ENCODE measurements at places on chromosomes 7 and 10. TPM values are rescaled to one million over a fixed set of nuclear protein-coding genes. Genes with fewer than 3 reads are reported as not detected.

Gene SLC39A12
- 12.8 TPM for polyA plus RNA-seq

Gene EGFR
- polyA plus RNA-seq = 15.0 TPM

Gene FANK1
- polyA plus RNA-seq = 1.2 TPM

Gene GRID2IP
- polyA plus RNA-seq = 0.25 TPM

Gene CCL24
- polyA plus RNA-seq = 1.4 TPM

Gene TMEM236
- 0.05 TPM for polyA plus RNA-seq

DNA sequence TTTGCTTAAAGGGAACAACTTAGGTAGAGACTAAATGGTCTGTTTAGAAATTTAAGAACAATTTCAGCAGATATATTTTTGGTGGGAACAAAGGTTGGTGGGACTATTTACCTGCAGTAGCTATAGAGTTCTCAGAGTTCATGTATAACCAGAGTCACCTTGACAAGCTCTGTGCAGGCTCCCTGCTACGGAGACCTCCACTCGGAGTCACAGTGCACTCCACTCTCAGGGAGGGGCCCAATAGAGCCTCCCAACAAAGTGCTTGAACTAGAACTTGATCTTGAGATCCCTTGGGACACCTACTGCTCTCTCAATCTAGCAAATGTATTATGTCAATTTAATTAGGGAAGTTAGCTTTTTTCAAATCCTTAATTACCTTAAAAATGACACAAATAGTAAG, 2.3 kb downstream of the MYPN start:
- DNase-seq = no peak

GRCh38 chr7:157634401-157635147, 297.8 kb downstream of the DNAJB6 start:
- DNase-seq = no peak

DNA sequence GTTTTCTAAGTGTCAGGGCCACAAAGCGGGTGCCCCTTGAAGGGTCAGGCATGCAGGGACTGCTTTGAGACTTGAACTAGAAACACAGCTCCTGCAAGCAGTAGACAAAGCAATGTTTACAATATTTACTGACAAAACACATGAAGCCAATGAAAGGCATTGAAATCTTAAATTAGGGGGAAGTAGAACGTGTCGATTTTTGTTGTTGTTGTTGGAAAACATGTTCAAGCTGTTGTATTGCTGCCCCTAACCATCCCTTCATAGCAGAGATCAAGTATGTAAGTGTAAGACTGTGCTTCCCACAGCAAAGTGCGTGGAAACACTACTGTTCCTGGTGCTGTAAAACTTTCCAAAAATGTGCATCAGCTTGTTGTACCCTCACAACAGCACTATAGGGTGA, 131.6 kb upstream of the MGMT start:
- no peak for DNase-seq

- no peak for DNase-seq
Measured at GRCh38 chr10:74012480-74012879, 14.6 kb downstream of the VCL start.

DNA sequence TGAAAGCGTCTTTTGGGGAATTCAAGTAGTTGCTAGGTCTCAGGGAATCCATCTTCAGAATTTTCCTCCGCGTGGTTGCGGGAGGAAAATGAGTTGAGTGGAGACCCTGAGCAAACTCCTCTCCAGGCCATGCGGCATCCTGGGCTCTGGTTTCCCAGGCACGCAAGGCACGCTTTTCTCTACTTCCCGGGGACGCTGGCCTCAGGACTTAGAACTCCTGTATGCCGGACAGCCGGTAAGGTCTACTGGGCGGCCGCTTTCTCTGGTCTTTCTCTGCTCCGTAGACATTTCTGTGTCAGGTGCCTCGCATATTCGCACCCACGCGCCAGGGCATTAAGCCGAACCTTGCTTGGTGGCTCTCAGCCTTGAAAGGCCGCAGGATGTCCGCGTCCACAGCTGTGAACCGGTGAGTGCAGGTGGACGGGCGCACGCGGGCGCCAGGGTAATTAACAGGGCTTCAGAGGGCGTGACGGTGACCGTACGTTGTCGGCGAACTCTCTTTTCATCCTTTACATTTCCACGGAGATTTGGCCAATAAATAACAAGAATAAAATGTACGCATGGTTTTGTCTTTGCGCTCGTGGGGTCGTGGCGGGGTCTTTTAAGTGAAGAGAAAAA, 992 bp upstream of the RBM20 start:
- DNase-seq = peak; percentile 67

DNA sequence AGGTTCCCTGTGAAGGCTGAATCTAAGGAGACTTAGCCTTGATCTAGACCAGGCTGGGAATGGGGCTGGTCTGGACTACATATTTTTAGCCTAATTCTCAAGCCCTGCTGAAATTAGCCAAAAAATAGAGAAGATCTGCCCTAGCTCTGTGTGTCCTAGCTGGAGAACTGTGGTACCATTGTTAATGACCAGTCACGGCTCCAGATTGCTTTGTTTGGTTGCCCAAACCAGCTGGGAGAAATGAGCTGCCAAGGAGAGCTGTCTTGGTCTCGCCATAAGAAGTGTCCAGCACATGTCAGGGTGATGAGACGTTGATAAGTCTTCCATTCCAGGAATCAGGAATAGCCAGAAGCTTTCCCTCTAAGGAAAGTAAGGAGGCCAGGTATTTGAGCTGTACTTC, 20.7 kb downstream of the GBX1 start:
- DNase-seq = no peak

- no peak for DNase-seq
Measured at GRCh38 chr10:129614341-129614740, 147.3 kb downstream of the MGMT start.

DNA sequence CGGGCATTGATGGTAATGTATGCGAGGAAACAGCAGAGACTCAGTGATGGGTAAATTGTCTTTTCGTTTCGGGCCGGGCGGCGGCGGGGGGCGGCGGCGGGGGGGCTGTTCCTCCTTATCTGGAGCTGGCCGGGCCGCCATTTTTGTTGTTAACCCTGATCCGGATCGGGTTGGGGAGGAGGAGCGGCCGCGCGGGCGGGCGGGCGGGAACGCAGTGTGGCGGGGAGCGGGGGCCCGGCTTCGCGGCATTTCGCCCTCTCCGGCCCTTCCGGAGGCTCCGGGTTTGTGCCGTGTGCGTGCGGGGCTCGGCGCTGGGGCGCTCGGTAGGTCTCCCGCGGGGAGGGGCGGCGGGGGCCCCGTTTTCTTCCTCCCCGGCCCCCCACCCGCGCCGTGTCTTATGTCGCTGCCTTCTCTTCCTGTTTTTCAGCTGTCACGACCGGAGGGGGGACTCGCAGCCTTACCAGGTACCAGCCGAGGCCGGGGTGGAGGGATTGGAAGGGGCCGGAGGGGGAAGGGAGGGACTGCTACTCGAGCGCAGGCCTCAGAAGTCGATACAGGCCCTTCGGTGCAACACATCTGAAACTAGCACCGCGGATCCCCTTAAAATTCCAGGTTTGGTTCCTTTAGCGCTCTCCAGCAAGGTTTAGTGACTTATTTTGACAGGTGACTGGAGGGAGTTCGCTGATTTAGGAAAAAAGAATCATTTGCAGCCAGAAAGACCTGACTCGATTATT, 820 bp downstream of the WAC start:
- DNase-seq = peak; percentile 76
